ENCODE measurements at places on chromosomes 1 and 21.

DNA sequence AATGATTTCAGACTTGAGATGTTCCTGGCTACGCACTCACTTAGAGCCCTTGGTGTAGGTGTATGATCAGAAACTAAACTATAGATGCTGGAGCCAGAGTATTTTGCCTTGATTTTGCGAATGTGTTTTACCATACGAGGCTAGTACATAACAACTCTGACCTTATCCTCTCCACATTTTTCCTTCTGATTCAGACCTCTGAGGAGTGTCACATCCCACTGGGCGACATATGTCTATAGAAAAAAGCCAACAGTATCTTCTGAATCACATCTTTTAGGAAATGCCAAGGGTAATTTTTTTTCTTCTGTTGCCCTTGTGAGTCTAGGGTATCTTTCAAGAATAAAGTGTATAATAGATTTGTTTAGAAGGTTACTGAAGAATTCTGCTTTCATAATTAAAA, 49.6 kb downstream of the AK4 start:
- no peak for DNase-seq

DNA sequence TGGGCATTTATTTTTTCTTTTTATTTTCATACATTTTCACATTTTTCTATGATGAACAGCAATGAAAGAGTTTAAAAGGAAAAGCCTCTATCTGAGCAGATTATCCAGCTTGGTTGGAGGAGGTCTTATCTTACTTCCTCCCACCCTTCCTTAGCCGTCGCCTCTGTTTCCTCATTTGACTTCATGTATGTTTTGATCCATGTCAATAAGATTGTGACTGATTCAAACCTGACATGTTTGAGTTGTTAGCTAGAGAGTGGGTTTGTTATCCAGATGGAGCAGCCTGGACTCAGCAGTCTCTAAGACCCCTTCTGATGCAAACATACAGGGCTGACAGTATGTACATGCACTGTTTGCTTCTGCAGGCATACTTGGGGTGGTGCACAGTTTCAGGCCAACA, 31.2 kb downstream of the MACO1 start:
- DNase-seq = no peak

GRCh38 chr1:115495111-115495510, 146.7 kb upstream of the VANGL1 start:
- DNase-seq = no peak

DNA sequence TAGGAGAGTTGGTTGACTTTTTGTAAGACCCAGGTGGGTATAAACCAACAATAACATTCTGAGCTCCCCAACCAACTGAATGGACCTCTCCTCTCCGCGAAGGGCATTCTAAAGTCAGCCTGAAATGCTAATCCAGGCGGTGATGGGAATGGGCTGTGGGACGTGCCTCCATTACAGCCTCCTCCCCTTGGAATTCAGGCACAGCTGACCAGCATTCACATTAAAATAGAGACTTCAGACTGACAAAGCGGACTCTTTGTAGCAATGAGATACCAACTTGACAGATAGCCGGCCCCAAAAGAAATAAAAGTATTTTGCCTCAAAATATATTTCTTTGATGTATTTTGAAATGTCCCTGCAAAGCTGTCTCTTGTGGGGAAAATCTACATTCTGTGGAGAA, 101.7 kb downstream of the KIF26B start:
- DNase-seq = no peak

DNA sequence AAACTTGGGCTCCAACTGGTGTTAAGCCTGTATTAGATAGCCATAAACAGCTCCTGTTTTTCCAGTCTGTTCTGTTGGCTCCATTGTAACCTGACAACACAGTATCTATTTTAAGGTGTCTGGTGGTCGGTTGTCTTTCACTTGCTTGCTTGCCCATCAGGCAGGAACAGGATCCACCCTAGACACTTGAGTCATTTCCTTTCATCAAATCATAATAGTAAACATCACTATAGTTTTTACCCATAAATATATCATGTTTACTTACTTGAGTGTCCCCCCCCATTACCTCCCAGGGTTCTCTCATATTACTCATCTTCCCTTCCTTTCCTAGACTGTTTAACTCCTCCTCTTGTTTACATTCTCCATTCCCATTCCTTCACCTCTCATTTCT, 2.9 kb downstream of the DDI2 start:
- DNase-seq = no peak

DNA sequence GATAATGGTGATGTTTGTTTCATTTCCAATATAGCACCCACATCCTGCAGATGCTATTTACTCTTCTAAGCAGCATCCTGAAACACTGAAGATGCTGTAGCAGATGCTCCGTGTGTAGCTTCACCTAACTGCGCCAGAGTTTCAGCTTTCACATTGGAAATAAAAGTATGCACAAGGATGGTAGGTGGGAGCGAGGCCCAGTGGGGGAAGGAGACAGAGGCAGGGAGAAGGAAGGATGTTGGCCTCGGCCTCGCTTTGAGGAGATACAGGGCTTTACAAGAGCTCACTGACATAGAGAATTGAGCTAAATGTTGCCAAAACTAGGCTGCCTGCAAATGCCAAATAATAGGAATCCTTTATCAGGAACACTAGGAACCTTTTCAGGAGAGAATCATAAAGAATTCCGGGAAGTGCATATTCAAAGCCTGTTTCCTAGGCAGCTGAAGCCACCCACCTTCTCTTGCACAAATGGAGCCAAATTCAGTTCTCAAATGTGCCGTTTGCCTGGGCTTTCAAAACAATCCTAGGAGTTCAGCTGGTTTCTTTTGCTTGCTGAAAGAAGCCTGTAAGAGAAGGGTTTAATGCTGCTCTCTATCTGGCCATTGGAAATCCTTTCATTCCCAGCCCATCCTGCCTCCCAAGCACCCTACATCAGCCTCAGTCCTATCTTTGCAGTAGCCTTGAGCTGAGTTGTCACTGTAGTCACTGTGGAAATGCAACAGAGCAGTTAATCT, 135.4 kb upstream of the ATP1B1 start:
- no peak for DNase-seq
